ENCODE measurements at places on chromosomes 5 and 9. TPM values are rescaled to one million over a fixed set of nuclear protein-coding genes. Genes with fewer than 3 reads are reported as not detected.
A peak's percentile ranks its signal among the peaks of the same experiment; 100 is the strongest.

DNA sequence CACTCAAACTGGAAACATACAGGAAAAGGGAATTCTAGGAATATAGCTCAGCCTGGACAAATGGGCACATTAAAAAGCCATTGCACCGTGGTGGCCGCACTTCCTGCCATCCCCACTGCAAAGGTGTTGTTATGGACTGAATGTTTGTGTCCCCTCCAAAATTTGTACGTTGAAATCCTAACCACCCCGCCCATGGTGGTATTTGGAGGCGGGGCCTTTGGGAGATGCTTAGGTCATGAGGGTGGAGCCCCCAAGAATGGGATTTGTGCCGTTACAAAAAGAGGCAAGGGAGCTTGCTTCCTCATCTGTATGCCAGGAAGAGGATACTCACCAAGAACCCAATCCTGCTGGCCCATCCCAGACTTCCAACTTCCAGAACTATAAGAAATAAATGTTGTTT is 1.1 kb upstream of the CMBL start:
- no peak for DNase-seq

DNA sequence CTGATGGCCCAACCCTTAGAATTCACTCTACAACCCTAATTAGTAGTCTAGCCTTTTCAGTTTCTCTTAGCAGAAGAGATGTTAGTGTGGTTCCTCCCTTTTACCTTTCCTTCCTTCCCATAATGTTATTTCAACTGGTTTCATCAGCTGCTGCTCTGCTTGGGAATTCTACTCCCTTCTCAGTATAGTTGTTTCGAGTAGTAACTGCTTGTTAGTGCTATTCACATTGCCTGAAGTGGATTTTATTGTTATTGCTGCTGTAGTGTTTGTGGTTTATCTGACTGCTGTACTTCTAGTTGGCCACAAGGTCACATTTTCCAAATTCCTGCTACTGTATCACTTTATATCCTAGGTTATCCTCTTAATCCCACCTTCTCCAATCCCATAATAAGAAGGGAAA is 29.7 kb downstream of the SMIM15 start:
- peak; percentile 60 for DNase-seq

DNA sequence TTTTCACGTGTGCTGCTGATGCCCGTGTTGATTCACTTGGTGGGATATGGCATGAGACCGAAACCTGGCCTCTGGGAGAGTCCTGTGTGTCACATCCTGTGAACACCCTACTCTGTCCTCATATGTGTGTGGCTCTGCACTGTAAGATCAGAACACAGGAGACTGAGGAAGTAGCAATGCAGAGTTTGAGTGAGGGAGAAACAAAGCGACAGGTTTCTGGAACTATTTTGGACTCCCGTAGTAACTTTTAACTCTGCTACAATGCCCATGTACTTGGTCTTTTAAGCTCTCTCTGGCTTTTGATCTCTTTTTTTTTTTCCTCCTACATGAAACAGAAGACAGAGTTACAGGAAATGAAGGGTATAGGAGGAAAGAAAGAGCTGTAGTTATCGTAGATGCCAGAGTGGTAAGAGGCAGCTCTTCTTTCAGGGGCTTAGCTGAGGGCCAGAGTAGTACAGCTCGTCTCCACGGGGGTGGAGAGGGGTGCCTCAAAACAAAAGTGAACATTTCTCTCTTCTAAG is 26.6 kb downstream of the GRAMD2B start:
- peak; percentile 37 for DNase-seq

TNFSF15 gene
- 2.4 TPM for total RNA-seq

ZBTB34 gene
- 7.3 TPM for total RNA-seq

ADAM19 gene
- 11.2 TPM for total RNA-seq

ADAMTS16 gene
- total RNA-seq = not detected

Measured in fibroblast of the aortic adventitia (primary cell).